ENCODE measurements at places on chromosomes 1 and 21.

DNA sequence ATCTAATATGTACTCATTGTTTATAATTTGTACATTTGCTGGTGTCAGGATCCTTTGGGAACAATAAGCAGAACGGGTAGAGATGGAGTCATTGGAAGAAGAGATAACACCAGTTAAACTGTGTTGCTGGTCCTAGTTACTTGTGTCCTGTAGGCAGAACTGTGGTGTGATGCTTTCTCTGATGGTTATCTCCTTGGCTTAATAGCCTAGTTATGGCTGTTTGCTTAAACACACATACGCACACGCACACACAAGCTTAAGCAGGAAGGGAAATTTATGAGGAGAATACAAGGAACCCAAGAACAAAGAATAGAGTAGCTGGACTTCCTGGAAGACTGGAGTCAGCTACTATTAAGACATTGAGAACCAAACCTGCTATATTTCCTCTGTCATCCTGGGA is 5.7 kb upstream of the PKN2 start:
- no peak for DNase-seq

DNA sequence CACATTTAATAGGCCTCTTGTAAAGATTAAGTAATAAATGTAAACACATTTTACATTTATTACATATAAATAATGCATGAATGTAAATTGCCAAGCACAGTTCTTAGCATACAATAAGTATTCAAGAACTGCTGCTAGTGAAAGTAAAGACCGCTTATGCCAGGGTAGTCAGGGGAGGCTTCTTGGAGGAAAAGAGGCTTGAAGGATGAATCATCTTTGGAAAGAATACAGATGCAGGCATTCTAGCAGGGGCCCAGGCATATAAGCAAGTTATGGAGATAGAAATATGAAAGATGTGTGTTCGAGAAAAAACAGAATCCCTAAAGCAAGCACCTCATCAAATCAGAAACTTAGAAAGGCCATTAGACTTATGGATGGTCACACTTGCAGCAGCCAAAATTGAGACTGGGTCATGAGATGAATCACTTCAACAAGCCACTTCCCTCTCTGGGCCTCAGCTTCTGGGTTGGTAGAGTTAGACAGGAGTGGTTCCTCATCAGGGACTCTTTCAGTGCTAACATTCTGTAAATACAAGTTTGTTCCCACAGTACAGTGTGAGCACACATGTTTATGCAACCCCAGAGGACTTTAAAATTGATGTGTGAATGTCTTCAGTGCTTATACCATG is 79.8 kb upstream of the ROR1 start:
- DNase-seq = no peak

- DNase-seq = no peak
These were observed 129.8 kb upstream of the USH2A start for GRCh38 chr1:216553040-216553439.

GRCh38 chr21:38126666-38127303 is 130.0 kb upstream of the KCNJ15 start:
- DNase-seq = peak; percentile 15

- no peak for DNase-seq
These were observed 312.5 kb upstream of the PTBP2 start for GRCh38 chr1:96409087-96409486.

- DNase-seq = no peak
These were observed 7.1 kb upstream of the NAV1 start for GRCh38 chr1:201531551-201532425.

DNA sequence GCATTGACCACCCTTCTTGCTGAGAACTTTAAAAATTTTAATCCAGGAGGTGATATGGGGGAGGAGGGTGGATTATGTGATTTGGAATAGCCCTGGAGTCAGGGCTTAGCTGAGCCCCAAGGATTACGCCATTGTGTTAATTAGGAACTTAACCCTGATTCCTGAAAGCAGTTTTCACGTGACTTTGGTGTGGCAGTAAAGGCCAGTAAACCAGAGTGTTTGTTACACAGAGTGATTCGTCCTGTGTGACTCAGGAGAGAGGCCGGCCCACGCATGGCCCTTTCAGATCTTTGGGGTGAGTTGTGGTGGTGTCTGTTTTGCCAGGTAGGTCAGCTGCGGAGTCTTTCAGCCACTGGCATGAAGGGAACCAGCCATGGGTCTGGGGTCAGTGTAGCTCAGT is 107.6 kb downstream of the NOS1AP start:
- DNase-seq = no peak

DNA sequence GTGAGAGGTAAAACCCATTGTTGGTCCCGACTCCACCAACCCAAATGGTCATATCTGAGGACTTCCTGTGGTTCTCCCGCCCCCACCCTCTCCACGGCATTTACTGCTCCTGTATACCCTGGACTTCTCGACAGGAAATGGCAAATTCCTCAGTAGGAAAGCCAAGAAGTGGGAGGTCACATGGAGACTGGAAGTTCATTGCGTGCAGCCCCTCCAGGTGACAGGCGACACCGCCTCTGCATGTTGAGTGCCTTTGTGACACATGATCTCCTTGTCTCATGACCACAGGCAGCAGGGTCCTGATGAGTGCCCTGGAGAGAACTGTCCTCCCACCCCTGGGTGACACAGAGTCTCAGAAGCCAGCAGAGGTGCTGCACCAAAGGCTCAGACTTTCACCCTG is 24.2 kb downstream of the ERG start:
- no peak for DNase-seq

DNA sequence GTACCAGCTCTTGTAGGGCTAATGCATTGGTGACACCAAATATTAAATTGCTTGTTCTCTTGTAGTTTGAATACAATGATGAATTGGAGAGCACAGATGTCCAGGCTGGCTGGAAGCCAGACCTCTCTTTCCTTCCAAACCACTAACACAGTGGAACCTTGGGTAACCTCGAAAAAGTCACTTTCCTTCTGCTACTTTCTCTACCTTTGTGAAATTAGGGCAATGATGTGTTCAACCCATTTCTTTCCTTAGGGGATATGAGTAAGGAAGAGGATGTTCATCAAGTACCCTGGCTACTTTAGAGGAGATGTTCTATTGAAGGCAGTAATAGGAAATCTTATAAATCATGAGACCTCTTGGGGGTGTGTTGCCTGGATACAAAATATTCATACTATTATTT is 55.7 kb downstream of the XCL2 start:
- DNase-seq = no peak

DNA sequence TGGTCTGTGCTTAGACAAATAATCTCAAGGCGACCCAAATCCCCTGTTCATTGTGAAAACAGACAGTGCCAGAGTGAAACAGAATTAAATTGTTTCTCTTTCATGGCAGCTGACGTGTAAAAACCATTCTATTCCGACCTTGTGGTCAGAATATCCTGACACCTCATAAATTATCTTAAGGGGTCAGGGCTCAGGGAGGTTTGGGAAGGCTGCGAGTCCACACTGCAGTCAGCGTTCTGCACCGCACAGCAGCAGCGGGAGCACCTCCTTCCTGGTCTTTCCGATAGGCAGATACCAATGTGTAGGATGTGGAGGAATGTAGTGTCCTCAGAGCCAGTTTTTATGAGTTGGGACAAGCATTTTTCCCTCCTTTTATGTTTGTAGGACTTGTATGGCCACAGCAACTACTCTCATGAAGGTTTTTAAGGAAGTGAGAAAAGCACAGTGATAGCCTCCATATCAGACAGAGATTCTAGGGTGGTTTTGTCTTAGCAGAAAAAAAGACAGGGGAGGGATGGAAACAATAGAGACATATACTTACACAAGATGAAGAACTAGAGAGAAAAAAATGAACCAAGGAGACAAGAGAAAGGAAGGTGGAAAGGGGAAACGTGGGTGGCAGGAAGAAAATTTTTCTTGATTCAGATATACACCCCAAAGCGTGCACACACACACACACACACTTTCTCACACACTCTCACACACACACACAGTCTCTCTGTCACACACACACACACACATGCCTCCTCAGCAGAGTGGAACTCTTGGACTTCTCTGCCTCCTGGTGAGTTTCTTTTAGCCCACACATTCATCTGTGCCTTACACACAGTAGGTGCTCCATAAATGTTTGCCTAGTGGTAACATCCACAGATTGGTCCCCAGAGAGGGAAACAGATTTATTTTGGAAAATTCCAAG is 68.6 kb downstream of the NTMT2 start:
- no peak for DNase-seq

DNA sequence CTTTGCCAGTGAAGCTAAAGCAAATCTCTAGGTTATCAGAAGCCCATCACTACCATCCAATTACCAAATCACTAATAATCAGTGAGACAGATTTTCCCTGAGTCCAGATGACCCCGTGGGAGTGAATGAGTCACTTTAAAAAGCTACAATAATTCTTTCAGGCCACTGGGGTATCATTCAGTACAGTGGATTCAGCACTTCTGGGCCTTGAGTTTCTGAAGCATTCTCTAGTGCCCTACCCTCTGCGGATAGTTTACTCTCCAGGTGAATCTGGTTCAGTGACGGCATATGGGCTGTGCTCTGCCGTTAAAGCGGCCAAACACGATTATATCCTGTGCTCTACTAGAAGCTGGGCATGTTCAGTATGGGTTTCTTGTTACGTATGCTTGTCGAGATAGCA is 26.1 kb downstream of the NR5A2 start:
- DNase-seq = no peak

DNA sequence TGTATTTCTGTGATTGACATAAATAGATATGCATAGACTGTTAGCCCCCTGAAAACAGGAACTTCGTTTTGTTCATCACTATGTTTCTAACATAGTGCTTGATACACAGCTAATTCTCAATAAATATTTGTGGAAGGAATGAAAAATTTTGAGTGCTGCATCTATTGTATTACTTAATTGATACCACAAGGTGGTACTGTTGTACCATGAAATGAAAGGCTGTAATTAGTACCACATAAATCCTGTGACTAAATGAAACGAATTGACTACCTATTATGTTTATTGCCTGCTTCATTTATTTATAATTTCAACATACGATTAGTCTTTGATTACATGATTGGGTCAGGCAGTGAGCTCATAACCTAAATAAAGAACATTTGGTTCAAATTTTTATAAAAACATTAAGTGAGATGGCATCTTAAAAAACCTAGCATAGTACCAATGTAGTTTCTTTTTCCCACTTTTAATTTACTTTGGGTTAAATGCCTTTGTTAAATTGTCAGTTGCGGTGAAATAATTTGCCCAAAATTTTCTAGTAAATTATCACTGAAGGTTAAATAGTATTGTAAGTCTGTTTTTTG is 15.0 kb upstream of the TGFB2 start:
- no peak for DNase-seq

- DNase-seq = no peak
These were observed 643 bp downstream of the NRAS start for GRCh38 chr1:114715952-114716303.

DNA sequence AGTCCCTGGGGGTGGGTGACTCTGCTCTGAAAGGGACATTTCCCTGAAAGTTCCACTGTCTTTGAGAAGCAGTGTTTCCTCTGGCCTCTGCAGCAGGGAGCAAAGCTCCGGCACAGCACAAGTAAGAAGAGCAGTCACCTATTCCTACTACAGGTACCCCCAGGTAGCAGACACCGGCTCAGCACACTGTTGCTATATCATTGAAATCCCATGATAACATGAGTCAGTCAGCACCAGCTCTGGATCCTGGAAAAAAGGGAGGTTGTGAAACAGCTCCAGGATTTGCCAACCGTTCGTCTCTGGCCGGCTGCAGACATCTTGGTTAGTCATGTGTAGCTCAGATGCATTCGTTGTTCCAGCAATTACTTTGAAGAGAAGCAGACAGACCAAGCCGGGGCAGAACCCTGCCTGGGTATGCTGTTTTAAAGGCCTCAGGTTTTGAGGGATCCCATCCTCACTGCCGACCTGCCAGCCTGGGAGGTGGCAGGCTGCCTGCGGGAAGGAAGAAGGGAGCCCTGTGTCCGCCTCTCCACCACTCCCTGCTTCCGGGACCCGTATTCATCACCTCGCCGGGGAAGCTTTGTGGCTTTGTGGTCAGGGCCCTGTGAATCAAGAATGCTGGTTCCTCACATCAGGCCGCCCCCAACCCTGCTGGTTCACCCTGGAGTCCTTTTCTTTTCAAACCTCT is 139.2 kb downstream of the CLIC6 start:
- DNase-seq = peak; percentile 28

DNA sequence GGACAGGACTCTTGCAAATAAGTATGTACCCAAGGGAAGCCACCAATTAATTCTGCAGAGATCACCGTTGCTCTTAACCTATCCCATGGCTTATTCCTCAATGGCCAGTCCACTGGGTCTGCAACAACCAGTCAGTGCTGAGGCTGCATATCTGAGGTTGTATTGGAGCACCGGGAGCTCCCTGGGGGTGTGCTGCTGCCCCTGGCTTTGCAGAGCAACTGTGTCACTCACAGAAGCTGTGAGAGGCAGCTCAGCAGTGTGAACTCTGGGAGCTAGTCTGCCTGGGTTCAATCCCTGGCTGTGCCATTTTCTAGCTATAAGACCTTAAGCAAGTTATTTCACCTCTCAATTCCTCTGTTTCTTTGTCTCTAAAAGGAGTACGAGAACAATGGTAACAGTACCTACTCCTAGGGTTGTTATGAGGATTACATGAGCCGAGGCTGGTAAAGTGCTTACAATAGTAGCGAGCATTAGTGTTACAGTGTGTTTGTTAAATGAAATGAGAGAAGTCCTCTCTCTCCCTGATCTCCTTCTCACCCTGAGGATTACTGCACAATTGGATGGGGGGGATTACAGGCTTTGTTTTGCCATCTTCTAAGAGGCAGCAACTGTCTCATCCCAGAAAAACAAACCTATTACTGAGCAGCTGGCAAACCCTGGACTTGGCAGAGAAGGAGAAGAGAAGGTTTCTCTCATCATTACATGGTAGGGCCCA is 3.6 kb downstream of the RXRG start:
- no peak for DNase-seq
